A549 treated with ZK216348 at 1 μM for 4 hours (cell line): ENCODE measurements at places on chromosomes 1 and 21. TPM values are rescaled to one million over a fixed set of nuclear protein-coding genes. Genes with fewer than 3 reads are reported as not detected.

ANXA9 gene
- 0.87 to 1.3 TPM (median 1.1 TPM) in 5 replicates for total RNA-seq

SRGAP2C gene
- total RNA-seq, result 3.3 to 12.0 TPM (median 6.9 TPM) in 5 replicates

VTCN1 gene
- total RNA-seq, result 0.09 to 0.13 TPM in 2 of 5 replicates, not detected in the others

RAP1GAP gene
- total RNA-seq, result 7.1 to 13.2 TPM (median 12.7 TPM) in 5 replicates

PGBD5 gene
- total RNA-seq, result 0.31 to 0.53 TPM (median 0.42 TPM) in 5 replicates

KRTAP13-2 gene
- not detected in 5 replicates for total RNA-seq

TCHHL1 gene
- total RNA-seq, result not detected in 5 replicates

C1orf52 gene
- total RNA-seq, result 15.8 to 21.7 TPM (median 21.4 TPM) in 5 replicates

VSIG8 gene
- total RNA-seq, result not detected in 5 replicates

FMOD gene
- 0.06 to 0.21 TPM in 2 of 5 replicates, not detected in the others for total RNA-seq

ACTN2 gene
- not detected in 5 replicates for total RNA-seq

GBP7 gene
- not detected in 5 replicates for total RNA-seq

CD5L gene
- not detected in 5 replicates for total RNA-seq

ST6GALNAC5 gene
- total RNA-seq, result not detected in 5 replicates

NT5C1A gene
- total RNA-seq, result not detected in 5 replicates

GNL2 gene
- 50.4 to 74.7 TPM (median 58.2 TPM) in 5 replicates for total RNA-seq

DSCAM gene
- not detected in 5 replicates for total RNA-seq

PAQR6 gene
- 2.9 to 5.5 TPM (median 3.4 TPM) in 5 replicates for total RNA-seq

LENEP gene
- total RNA-seq, result not detected in 5 replicates

AADACL4 gene
- total RNA-seq, result not detected in 5 replicates

KRTAP19-1 gene
- not detected in 5 replicates for total RNA-seq

SPATA1 gene
- total RNA-seq, result 0.75 to 2.3 TPM (median 1.1 TPM) in 4 of 5 replicates, not detected in the other

RNU1-4 gene
- total RNA-seq, result not detected in 5 replicates

OR2M3 gene
- total RNA-seq, result not detected in 5 replicates

SMIM34 gene
- total RNA-seq, result not detected in 5 replicates

F11R gene
- total RNA-seq, result 43.1 to 66.6 TPM (median 47.2 TPM) in 5 replicates

VWA5B1 gene
- total RNA-seq, result not detected in 5 replicates

LYST gene
- 3.5 to 5.6 TPM (median 4.8 TPM) in 5 replicates for total RNA-seq

ORC1 gene
- total RNA-seq, result 18.3 to 20.6 TPM (median 19.3 TPM) in 5 replicates

TMEM125 gene
- total RNA-seq, result not detected in 5 replicates

CLCA1 gene
- total RNA-seq, result not detected in 5 replicates

TSPEAR gene
- not detected in 5 replicates for total RNA-seq

RAB7B gene
- total RNA-seq, result 1.0 to 1.8 TPM (median 1.3 TPM) in 5 replicates

PIP5K1A gene
- 43.7 to 66.5 TPM (median 45.9 TPM) in 5 replicates for total RNA-seq

SYDE2 gene
- total RNA-seq, result 0.51 to 1.5 TPM (median 1.1 TPM) in 5 replicates

CSF3R gene
- not detected in 5 replicates for total RNA-seq

AGO4 gene
- 3.2 to 6.9 TPM (median 4.0 TPM) in 5 replicates for total RNA-seq

OPTC gene
- total RNA-seq, result not detected in 5 replicates

OR2L8 gene
- not detected in 5 replicates for total RNA-seq

ACOT11 gene
- 1.3 to 2.8 TPM (median 2.2 TPM) in 5 replicates for total RNA-seq

TPTE gene
- total RNA-seq, result not detected in 5 replicates

CFHR4 gene
- not detected in 5 replicates for total RNA-seq

CACNA1S gene
- not detected in 5 replicates for total RNA-seq

ADAMTS1 gene
- total RNA-seq, result 0.09 to 0.15 TPM (median 0.14 TPM) in 4 of 5 replicates, not detected in the other

CCDC30 gene
- total RNA-seq, result 0.94 to 1.5 TPM (median 1.2 TPM) in 5 replicates

CATSPERE gene
- total RNA-seq, result 0.07 to 0.38 TPM (median 0.18 TPM) in 3 of 5 replicates, not detected in the others

YBEY gene
- 25.6 to 36.8 TPM (median 27.9 TPM) in 5 replicates for total RNA-seq

MIXL1 gene
- 0.13 TPM in 1 of 5 replicates, not detected in the others for total RNA-seq

IFNGR2 gene
- total RNA-seq, result 47.0 to 57.9 TPM (median 54.6 TPM) in 5 replicates
